ENCODE measurements at places on chromosomes 3 and 15.

GRCh38 chr3:161673866-161674265 is 177.3 kb downstream of the OTOL1 start:
- no peak for DNase-seq

- DNase-seq = no peak
Observed at GRCh38 chr3:138383715-138384465, 35.5 kb downstream of the MRAS start.

DNA sequence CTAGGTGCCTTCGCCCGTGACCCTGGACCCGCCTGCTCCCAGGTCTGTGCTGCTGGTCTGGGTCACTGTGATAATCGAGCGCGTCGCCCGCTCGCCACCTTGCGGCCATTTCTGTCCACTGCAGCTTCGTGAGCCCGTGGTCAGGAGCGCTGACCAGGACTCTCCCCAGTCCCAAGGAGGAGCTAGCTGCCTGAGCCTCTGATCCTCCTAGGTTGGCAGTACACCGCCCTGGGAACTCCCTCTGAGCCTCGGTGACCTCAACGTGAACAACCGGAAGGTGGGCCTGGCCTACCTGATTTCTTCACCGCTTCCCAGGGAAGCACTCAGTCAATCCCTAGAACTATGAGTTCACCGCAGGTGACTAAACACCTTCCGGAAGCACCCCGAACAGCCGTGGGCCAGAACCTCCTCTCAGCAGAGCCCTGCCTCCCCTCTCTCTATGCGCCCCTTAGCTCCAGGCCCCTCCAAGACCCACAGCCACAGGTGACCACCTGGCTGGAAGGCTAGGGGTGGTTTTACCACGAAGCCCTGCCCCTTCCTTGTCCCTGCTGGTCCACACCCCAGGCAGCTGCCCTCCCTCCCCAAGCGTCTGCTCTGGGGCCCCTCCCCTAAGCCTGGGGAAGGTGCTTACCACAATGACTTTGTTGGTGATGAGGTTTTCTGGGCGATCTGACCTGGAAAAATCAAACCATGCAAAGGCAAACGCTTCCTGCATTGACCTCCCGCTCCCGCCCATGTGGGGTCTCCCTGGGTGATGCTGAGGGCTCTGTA is 9.7 kb downstream of the PLA2G4D start:
- peak; percentile 66 for DNase-seq

DNA sequence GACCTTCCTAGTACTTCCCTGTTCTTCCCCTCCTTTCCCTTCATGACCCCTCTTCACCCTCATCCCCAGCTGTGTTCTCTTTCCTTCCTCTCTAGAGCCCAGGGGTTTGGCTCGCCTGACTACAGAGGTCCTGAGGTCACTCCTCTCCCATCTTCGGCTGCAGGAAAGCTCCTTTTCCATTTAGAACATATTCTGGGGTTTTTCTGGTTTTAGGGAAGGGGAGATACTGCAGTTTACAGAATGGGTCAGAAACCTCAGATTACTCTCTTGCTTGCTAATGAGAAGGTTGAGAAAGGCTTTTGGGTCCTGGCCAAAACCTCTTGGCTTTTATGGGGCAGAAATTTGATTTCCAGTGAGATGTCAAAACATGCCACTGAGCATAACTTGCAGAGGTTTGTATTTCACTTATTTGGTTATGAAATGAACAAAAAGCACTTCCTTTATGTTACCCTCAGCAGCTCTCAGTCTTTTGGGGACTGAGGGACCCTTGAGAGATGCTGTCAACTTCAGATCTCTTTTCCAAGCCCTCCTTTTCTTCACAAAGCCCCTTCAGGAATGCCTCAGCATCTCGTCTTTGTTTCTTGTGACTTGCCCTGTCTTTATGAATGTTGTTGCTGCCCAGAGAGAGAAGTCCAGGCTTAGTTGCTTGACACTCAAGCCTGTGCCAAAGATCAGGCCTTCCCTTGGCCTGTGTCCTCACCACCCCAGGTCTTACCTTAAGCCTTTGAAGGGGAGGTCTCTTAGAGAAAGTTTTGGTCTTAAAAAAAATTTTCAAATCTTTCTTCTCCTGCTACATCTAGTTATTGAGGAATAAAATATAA is 121.7 kb upstream of the TPM1 start:
- no peak for DNase-seq

DNA sequence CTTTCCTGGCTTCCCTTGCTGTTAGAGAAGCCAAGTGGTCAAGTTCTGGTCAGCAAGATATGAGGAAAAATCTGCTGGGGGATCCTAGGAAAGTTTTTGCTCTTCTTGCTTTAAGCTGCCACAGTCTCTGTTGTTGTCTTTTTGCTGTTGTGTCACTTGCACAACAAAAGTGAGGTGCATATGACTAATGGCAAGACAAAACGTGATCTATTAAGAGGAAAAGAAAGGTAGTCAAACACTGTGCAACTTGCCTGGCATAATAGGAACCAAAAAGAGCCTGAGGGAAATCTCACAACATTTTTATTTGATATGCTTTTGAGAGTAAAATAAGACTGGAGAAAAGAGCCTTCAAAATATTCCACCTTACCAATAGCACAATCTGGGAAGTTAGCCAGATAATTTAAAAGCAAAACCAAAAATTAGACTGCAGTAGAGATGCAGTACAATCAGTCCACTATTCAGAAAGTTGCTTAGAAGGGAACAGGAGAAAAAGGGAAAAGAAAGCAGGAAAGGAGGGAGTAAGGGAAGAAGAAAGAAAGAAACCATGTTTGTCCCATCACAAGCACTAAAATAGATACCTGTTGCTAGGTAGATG is 110.0 kb upstream of the SLC4A7 start:
- DNase-seq = no peak

- no peak for DNase-seq
Observed at GRCh38 chr15:81284256-81285031, 39.5 kb downstream of the STARD5 start.

DNA sequence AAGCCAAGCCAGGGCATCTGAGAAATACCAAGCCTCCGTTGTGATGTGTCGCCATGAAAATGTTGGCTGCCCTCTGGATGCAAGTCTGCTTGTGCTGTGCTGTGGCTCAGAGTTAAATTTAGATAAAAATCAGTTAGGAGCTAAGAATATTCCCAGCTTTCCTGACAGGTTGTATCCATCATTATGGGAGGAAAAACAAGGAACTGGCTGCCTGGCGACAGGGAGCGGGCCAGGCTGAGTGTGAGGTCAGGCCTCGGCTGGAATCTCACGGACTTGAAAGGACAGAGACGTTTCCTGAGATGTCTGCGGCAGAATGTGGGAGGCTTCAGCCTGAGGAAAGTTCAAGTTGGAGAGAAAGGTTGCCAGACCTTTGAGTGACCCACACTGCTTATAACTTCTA is 213.8 kb downstream of the THSD4 start:
- DNase-seq = no peak

GRCh38 chr15:84034578-84035398 is 200.8 kb upstream of the GOLGA6L4 start:
- no peak for DNase-seq

- DNase-seq = no peak
Observed at GRCh38 chr3:141114179-141114745, 63.1 kb downstream of the SPSB4 start.

- DNase-seq = peak; percentile 58
Observed at GRCh38 chr3:183576487-183577107, 21.1 kb upstream of the KLHL6 start.

DNA sequence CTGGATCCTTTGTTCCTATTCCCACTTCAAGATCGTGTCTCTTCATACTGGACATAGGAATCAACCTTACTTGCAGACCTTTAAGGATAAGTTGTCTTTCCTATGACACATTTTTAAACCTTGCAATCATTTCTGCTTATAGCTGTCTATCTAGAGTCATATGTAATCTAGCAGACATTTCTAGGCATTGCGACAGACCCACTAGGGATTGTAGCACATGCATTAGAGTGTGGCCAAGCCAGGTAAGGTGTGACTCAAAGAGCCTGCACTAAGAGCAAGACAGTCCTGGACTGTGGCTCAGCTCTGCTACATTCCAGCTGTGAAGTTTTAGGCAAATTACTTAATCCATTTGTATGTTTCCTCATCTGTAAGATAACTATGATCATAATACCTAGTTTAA is 38.8 kb upstream of the BFSP2 start:
- no peak for DNase-seq

DNA sequence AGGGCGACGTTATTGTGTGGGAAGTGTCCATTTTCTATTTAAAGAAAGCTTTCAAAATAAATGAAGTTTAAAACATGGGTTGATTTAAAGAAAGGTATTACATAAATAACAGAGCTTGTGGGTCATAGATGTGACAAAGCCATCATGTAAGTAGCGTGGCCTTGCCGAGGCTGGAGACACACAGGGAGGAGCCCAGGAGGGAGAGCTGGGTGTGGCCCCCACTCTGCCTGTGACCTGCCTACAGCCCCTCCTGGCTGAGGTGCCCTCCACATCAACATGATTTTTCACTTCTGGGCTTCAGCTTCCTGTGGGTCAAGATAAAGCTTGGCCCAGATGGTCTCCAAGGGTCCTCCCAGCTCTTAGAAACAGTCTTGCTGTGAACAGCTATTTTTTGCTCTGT is 12.5 kb upstream of the MGLL start:
- no peak for DNase-seq

DNA sequence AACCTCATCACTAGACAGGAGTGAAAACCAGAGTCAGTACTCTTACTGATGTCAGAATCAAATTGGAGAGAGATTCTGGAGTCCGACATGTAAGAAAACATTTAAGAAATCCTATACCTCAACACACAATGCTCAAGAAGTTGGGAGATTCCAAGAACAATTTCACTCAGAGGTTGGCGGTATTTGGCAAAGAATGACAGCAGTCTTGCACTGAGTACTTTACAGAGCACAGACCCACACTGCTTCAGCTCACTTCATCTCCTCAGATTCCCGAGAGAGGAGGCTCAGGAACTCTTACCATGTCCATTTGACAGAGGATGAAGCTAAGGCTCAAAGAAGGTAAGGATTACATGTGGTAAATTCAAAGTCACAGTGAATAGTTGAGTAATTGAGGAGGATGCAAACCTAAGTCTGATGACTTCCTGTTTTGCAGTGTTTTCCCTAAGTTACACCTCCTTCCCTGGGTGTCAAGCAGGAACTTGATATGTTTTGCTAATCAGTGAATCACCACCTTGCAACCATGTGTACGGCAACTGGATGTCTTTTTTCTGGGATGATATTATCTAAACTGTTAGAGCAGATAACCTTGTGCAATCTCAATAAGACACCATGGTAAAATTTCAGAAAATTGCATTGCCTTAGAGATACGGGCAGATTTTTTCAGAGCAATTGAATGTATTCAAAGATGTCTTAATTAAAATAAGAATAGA is 61.3 kb upstream of the MME start:
- DNase-seq = no peak

DNA sequence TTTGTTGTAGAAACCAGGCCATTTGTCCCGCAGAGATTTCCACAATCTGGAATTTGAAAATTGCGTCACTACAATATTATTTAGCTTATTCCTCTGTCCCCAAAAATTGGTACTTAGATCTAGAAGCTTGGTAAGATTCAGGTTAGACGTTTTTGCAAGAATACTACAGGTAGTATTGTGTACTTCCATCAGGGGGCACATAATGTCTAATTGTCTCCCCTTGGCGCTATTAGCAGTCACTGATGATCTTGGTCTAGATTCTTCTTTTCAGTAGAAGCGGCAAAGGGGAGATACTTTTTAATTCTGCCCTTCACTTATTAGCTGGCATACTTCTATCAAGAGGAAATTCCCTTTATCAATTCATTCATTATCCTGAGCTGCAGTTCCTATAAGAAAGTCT is 42.6 kb upstream of the TRIM42 start:
- DNase-seq = no peak

DNA sequence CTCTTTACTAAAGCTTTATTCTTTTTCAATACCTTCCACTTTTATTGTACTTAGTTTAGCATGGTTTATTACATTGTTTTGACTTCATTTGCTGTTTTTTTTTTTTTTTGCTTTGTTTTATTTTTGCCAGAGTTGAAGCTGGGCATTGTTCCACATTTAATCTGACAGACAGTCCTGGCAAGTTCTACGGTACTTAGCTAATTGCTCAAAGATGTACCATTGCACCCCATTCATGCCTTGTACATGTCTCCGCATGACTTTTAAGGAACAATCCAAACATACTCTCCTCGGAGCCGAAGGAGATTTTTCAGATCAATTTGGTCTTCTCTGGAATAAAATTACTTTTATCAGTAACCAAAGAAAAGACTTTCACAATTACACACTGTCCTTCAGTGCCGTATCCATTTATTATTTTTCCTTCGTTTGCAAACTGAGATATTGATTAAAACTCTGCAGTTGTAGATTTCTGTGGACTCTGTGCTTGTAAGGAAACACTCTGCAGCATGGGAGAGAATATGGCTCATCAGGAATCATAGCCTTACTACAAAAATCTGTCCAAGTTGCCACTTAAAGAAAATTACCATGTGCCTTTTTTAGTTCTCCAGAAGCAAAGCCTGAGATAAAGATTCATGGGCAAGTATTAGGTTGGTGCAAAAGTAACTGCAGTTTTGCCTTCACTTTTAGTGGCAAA is 952.0 kb downstream of the AGBL1 start:
- no peak for DNase-seq

DNA sequence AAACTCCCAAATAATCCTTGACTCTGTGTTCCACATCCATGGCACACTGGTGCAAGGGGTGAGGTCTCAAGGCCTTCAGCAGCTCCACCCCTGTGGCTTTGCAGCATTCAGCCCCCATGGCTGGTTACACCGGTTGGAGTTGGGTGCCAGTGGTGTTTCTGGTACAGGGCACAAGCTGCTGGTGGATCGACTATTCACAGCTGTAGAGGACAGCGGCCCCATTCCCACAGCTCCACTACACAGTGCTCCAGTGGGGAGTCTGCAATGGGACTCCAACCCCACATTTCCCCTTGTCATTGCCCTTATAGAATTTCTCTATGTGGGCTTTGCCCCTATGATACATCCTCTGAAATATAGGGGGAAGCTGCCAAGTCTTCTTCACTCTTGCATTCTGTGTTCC is 64.3 kb upstream of the SGO1 start:
- DNase-seq = no peak

DNA sequence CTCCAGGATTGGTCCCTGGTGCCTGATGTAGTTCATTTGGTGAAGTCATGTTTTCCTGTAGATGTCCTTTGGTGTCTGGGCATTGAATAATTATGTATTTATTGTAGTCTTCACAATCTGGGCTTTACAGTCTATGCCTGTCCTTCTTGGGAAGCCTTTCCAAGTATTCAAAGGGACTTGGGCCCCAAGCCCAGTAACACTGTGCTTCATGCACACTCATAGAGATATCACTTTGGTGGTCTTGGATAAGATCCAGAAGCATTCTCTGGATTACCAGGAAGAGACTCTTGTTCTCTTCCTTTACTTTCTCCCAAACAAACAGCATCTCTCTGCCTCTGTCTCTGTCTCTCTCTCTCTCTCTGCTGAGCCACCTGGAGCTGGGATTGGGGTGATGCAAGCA is 281.1 kb upstream of the GOLGA6L4 start:
- no peak for DNase-seq

DNA sequence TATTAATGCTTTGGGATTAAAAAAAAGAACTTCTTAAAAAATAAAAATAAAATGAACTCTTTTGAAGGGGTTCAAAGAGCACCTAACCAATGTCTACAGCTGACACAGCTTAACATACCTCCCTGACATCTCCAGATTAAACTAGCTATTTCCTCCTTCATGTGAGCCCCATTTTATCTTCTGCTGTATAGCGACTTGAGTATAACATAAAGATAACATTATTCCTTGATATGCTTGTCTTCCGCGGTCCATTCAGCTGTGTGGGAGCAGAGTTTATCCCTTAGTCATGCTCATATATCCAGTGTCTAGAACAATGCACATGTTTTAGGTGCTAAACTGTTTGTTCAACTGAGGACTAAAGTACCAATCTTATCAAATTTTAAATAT is 7.8 kb upstream of the CHRM5 start:
- no peak for DNase-seq

GRCh38 chr15:36545467-36545992 is 33.9 kb upstream of the CDIN1 start:
- no peak for DNase-seq
